ENCODE measurements at places on chromosomes 5 and 9.

GRCh38 chr5:97192580-97193354 is 9.7 kb upstream of the RIOK2 start:
- DNase-seq = no peak

GRCh38 chr9:35407846-35408245 is 82.1 kb upstream of the RUSC2 start:
- DNase-seq = no peak

GRCh38 chr5:57221049-57221568 is 47.2 kb downstream of the GPBP1 start:
- peak; percentile 21 for DNase-seq

GRCh38 chr9:38432922-38433510 is 8.8 kb upstream of the IGFBPL1 start:
- no peak for DNase-seq

DNA sequence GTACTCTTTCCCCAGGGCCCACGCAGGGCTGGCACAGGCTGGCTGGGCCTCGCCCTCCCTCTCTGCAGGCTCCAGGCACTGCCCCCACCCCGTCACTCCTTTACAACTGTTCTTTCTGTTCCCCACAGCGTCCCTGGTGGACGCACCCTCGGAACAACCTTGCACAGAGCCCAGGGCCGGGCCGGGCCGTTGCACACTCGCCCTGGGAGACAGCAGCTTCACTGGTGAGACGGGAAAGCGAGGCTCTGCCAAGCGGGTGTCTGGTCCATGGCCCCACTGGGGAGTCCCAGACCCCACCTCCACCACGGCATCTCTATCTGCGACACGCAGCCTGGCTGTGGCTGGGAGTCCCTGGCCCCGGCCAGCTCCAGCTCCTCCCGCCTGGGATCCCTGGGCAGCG is 18.4 kb upstream of the QSOX2 start:
- DNase-seq = no peak

DNA sequence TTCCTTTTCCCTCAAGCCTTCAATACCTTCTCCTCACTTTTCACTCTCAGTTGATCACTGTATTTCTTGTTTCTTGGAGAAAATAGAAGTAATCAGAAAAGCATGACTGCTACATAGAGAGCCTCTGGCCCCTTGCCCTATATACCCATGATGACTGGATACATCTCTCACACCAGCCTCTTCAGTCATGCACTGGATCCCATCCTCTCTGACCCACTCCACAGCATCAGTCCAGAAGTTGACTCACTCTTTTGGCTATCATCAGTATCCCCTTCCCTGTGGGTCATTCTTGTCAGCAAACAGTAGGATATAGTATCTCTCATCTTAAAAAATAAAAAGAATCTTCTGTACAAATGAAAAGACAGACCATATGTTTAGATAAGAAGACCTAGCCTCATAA is 32.9 kb downstream of the PTCD2 start:
- DNase-seq = no peak

DNA sequence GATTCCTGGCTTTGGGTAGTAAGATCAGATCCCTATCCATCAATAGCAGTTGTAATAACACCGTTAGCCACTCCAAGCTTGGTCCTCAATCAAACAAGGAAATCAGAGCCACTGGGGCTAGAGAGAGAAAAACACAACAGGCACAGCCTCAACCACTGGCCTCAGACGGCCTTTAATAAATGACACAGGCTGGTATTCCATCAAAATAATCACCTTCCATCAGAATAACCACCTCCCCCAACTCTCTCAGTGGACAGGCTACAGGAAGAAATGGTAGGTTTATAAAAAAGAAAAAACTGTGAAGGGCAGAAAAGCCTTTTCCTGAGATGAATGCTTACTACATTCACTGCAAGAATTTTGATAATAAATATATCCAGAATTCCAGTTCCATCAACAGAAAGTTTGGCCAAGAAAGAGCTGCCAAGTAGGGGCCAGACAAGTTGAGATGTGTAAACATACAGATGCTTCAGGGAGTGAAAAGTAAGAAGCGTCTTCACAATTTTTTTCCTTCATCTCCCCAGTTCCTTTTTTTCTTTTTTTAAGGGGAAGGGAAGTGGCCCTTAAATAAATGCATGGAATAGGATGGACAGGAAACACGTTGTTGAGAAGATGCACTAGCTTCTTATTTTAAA is 5.5 kb downstream of the FOXD1 start:
- no peak for DNase-seq

DNA sequence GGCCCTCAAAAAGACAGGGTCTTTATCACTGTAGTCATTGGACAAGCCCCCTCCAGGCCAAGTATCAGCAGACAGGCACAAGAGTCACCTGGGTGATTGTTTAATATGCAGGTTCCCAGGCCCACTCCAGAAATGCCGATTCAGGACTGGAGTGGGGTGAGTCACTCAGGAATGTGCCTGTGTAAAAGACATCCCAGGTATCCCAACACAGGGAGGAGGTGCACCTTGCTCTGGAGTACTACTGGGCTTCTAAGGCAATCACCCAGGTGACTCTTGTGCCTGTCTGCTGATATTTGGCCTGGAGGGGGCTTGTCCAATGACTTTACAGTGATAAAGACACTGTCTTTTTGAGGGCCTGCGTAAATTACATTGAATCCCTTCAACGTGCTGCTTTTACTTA is 40.6 kb downstream of the ACTL7B start:
- no peak for DNase-seq

Measured in NCI-H1105 (cell line).